Stimulated activated CD8-positive, alpha-beta memory T cell treated with anti-CD3 and anti-CD28 coated beads, Interleukin-4, amount 100 ng/mL, for 1 hour (primary cell): ENCODE measurements at places on chromosomes 16 and 17.

DNA sequence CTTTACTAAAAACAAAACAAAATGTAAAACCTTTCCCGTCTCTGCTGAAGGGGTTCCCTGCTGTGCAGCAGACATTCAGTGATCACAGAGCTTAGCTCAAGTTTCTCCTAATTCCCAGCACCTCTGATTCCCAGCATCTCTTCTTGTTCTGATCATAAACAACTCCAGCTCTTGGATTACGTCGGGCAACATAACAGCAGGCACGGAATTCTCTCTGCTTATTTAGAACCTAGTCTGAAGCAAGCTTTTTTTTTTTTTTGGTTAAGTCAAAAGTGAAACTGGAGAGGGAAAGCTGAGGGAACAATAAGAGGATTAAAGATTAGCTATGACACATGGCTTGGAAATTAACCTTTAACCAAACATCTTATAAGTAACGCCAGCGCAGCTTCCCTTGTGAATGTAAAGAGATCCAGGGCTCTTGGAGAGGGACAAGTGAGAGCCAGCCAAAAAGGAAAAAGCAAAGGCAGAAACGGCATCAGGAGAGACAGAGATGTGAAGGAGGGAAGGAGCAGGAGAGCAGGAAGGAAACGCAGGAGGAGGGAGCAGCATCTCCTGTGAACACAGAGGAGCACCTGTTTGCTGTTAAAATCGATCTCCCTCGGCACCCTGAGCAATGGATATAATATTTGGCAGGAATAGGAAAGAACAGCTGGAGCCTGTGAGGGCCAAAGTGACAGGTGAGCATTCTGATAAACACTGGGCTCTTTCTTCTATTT is at the start of gene BCO1:
Gene BCO1, plus strand, starts transcription at position 394 of the 716 bp plus-strand sequence. Its CDS starts 220 bp downstream, at position 614.
- no peak for DNase-seq

GRCh38 chr17:70552982-70553334 is 383.6 kb downstream of the KCNJ2 start:
- DNase-seq, result no peak

DNA sequence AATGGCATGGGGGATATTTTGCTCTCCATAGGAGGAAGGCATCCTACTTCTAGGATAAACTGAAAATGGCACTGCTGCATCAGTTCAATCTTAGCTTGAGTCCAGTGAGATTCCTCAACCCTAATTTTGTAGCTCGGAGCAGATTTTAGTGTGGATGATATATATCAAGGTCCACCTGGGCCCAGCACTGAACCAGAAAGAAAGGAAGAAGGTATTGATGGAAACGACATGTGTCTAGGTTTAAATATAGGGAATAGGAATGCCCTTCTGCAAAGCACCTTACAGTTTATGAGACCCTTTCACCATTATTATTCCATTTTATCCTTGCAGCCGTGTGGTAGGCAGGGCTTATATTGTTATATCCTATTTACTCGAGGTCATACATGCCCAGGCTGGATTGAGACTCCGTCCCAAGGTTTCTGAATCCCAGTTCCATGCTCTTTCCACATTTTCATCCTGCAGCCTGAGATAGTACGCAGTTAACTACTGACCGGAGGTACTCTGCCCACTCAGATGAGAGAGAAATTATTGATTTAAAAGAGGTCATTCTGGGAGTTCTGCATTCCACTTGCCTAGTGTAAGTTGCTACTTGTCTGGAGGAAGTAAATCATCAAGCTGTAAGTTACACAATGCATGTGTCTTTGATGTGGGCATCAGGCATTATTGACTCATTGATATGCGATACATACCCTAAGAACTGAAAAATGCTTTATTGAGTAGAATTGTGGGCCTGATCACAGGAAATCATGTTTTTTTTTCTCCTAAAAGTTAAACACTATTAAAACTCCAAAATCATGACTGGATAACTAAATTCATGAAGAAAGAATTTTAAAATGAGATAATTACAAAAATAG is 10.1 kb downstream of the KRT39 start:
- DNase-seq, result no peak

GRCh38 chr16:15459791-15460190 is 25.4 kb downstream of the BMERB1 start:
- DNase-seq, result no peak

DNA sequence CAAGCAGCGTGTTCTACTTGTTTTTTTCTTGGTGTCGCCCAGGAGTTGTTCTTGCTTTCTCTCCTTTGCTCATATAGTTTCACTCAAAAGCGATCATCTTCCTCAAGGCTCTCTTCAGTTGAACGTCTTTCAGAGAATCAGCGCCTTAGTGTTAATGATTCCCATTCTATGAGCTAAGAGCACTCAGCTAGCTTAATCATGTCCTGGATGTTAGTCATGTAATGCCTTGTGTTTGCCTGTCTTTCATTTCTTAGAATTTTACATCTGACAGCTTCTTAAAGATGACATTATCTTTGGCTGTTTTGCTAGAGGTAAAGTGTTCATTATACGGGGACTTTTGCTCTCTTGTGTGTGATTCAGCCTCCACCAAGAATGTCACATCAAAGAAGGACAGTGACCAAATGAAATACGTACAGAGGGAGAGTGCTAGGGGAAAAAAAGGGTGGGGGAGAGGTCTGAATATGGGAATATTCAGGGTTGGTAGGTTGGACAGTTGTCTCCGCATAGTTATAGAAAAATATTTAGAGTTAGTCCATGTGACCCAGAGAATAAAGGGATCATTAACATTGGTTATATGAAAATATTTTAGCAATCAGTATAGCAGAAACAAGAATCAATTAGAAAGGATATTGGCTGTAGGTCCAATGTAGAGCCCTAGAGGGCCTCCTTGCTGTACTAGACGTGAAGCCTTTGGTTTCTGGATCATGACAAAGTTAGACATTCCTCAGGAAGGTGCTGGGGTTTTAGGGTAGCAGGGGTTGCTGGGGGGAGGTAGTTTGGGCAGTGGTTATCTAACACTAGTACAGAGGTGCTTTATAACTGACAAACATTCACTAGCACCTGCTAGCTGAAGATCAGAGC is 31.9 kb upstream of the ANKFN1 start:
- no peak for DNase-seq

DNA sequence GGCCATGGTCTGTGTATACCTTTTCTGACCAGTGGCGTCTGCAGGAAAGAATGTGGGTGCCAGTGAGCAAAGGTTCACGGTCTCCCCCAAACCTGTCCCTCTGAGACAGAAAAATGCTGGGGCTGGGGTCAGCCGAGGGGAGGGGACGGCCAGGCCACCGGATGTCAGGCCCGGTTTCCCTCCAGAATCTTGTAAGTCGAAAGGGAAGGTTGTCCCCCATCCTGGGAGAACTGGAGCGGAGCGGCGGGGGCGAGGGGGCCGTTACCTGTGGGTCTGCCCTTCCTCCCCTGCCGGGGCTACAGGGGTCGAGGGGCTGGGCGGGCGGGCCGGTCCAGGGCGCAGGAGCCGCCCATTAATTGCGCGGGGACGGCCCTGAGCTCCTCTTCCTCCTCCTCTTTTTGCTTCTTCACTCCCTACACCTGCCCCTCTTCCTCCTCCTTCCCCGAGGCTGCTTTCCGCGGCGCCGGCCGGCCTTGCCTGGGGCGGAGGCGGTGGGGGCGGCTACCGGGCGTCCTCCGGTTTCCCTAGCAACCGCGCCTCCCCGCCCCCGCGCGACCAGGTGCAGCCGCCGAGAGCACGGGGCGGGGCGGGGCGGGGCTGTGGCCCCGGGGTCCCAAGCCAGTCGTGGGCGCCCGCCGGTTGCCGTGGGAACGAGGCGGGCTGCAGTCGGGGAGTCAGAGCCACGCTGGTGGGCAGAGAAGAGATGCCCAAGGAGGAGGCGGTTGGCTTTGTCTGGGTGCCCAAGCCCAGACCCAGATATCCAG is at the start of gene MARCHF10:
Gene MARCHF10, minus strand, starts transcription at position 503 of the 764 bp plus-strand sequence. CDS start 6,579 bp downstream, outside the sequence.
- DNase-seq, result no peak

DNA sequence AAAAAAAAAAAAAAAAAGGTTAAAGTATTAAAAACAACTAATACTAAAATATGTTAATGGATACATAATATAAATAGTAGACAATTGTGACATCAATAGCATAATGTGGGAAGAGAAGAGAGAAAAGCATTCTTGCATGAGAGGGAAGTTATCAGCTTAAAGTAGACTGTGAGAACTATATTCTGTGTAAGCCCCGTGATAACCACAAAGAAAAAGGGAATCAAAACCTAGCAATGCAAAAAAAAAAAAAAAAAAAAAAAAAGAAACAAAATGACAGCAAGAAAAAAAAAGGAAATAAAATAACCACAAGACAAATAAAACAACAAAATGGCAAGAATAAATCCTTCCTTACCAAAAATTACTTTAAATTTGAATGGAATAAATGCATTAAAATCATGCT is 39.8 kb upstream of the MYLK3 start:
- DNase-seq, result no peak

DNA sequence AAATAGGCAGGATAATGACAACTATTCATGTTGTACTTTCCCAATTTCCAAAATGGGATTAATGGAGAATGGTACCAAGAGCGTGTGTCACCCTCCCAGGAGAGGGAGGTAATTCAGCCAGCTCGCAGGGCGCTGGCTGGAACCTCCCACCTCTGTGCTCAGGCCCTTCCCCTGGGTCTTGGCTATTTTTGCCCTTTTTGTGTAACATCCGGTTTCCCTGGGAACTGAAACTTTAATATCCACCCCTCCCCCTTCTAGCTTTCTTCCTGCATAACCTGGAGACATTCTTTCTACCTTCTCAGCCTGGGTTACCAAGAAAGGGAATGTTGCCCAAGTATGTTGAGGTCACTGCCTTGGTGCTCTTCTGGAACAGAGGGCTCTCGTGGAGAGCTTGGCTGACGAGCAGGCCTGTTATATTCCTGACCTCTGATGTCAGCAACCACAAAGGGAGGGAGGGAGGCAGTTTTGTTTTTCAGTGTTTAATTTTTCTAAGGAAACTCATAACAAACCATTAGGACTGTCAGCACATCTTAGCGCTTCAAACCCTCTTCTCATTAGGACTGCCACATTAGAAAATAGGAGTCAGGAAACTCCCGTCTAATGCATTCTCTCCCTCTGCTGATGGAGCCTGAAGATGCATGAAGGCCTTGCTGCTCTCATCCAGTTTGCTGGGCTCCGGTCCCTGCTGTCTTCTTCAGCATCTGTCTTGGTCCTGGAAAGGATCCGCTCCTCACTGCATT is 25.6 kb downstream of the ITGB3 start:
- DNase-seq, result no peak

DNA sequence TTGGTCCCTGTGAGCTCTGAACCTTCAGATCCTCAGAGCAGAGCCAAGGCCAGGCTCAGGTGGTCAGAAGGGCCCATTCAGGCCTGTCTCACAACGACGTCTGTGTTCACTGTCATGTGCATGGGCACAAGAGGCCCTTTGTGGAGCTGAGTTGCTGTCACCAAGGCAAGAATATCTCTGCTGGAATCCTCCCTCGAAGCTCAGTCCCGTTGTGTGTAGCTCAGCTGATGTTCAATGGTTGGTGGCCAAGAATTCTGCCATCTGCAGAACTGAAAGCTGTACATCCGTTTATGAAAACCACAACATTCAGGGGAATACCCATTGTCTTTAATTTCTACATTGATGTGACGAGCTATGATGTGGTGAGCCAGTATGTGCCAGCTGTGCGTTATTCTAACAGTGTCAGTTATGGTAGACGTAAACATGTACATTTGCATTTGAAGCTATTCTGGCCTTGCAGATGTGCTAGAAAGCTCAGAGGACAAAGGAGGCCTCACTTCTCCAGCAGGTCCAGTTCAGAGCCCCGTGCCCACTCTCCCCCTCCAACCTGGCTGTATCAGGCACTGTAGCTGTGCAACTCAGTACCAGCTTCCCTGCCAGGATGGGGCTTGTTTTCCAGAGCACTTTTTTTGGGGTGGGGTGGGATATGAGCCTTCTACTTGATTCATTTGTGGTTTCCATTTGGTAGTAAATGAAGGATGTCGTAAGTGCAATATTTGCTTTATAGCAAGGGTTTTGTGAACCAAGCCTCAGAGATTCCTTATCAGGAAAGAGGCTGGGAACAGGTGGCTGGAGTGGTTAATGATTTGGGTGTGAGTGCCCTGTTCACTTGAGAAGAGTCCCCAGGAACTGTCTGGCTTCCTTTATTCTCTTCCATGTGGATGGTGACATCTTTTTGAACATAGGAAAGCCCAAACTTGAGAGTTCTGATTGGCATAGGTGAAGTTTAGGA is 56.1 kb downstream of the B9D1 start:
- no peak for DNase-seq

GRCh38 chr16:330741-331140 is 21.8 kb downstream of the AXIN1 start:
- DNase-seq, result no peak

DNA sequence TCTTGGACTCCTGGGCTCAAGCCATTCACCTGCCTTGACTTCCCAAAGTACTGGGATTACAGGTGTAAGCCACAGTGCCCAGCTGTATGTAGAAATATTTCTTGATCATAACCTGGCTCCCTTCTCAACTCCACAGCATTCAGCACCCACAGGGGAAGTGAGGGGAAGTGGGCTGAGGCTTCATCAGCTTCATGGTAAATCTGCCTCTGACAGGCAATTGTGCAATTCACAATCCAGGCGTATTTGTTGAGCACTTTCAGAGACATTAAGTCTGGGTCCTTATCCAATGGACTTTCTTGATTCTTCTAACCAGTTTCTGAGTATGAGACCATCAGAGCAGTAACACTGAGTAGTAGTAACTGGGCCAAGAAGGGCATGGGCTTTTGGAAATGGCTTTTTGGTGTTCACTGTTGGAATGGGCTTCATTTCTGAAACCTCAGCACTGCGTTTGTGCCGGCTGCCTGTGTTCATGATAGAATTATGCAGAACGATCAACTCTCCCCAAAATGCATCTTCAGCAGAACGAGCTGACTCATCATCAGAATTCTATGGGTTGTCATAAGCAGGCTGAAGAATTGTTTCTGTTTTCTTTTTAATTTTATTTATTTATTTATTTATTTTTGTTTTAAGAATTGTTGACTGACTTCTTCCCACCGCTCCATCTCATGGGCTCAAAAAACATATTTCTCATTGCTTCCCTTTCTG is 28.9 kb downstream of the FAM20A start:
- no peak for DNase-seq

DNA sequence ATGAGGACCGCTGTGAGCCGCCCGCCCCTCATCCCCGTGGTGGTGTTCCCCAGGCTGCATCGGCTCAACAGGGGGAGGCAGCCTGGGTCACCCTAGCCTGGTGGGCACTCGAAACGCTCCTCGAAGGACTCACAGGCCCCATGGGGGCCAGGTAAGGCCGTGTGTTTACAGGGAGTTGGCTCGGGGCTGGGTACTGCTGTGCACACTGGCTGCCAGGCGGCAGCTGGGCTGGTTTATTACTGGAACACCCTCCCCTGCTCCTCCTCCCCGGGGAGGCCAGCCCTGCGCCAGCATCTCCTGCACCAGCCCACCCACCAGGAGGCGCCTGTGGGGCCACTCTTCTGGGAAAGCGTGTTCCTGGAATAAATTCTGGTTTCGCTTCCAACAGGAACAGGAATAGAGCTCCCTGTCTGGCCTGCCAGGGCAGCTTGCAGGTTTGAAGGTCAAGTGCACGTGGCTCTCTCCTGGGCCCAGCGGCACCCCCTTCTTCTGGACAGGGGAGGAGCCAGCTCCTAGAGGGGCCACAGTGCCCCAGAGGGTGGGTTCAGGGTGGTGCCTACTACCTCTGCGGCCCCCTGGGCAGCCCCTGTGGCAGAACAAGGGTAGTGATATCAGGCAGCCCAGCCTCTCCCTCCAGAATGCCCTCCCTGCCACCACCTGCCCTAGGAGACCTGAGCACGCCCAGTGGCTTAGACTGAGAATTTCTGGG is 11.3 kb downstream of the MCRIP1 start:
- no peak for DNase-seq
